IPS-NIHi11 (cell line): ENCODE measurements at places on chromosomes 1 and 21.

GRCh38 chr1:221039616-221040015, 160.4 kb downstream of the HLX start:
- DNase-seq = no peak

DNA sequence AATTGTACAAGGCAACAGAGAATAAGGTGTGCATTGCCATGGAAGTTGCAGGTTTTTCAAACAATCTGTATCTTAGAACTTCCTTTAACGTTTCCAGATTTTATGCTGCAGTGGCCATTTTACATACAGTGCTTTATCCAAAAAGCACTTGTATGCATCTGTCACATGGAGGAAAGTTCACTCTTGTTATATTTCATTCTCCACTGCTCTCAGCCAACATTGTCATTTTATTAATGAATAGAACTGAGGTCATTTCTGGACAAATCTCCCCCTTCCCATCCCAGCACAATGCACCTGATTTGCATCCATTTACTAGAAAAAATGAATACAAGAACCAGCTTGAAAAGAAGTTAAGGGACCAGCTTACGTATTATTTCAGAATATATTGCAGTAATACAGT, 342.0 kb downstream of the USP25 start:
- no peak for DNase-seq

DNA sequence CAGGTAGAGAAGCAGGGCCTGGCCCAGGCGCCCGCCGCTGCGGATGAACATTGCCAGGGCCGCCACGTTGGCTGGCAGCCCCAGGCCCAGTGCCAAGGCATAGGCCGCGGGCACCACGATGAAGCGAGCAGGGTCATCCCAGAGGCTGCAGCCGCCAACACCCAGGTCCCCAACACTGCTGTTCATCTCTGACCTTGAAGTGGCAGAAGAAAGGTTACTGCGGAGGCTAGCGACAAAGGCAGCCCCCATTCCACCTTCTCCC, 8.0 kb downstream of the TMEM35B start:
- DNase-seq = no peak

DNA sequence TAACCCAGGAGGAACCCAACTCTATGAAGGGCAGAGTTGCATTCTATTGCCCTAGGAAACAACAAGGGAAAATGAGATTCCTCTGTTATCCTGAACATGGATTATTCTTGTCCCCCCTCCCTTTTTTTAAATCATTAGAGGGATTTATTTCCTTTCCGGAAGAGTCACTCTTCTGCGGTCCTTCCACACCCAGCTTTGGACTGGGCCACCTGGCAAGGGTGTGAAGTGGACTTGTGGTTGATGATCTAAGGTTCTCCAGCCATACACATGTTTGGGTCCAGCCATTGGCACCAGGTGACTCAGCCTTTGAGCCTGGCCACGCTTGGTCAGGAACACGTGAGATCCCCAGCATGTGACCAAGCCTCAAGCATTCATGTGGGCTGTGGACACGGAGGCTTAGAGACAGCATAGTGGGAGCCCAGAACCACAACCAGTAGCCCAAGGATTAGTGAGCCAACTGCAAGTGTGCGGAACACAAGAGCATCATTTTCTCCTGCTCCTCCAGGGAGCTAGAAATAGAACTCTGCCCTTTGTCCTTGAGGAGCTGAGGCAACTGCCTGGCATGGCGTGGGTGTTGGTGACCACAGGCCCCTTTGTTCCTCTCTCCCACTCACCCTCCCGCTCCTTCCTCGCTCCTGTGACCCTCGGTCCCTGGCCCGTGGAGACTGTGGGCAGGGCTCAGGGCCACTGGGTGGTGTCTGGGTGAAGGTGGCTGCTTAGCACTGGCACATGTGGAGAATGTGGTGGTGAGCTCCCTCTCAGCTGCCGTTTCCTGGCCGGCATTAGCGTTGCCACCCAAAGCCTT, 50.1 kb downstream of the NENF start:
- no peak for DNase-seq

DNA sequence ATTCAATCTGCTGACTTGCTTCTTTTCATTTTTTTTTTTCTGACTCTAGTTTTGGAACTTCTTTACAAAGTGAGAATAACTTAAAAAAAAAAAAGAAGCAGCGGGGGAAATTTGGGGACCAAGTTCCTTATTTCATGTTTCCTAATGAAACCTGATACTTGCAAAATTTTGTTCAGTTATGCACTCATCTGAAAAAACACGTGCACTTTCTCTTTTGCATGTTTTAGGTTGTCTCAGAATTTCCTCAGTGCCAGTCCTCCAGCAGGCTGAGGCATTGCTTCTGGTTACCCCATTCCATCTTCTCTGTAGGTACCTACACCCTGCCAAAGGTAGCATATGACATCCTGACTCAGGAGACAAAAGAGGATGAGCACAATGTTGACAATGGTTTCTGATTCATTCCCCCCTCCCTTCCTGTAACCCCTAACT, 299.7 kb downstream of the GRIK1 start:
- DNase-seq = no peak

- no peak for DNase-seq
These were observed 88.6 kb downstream of the GPATCH2 start for GRCh38 chr1:217542136-217542777.

DNA sequence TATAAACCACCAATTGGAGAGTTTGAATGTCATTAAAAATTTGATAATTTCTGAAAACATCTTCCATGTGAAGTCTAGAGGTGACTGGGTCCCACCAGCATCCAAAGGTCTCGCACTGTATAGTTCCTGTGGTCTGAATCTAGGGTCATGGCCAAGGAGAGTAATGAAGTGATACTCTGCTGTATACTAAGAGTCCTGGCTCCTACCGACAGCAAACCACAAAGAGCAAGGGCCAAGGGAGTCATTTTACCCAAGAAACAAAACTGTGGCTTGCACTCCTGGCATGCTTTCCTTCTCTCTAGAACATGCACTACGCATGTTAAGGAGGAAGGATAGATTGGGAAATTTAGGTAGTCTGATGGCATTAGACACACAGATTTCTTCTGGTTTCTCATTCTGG, 115.6 kb downstream of the BRINP2 start:
- no peak for DNase-seq

DNA sequence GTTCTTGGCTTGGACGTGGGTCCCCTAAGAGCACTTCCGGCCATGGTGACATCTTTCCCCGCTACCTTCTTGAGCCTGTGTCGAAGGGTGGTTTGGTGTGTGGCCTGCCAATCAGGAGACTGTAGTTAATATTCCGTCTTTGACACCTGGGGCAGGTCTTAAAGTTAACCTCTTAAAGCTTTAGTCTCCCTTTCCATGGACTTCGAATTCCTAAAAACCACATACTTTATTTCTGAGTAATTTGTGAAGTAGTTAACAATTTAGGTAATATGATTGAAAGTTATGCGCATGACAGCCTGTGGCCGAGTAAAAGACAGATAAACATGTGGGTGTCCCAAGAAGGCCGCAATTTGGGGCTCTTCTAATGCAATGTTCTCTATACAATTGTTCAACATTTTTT, 10.2 kb upstream of the RAB29 start:
- no peak for DNase-seq

DNA sequence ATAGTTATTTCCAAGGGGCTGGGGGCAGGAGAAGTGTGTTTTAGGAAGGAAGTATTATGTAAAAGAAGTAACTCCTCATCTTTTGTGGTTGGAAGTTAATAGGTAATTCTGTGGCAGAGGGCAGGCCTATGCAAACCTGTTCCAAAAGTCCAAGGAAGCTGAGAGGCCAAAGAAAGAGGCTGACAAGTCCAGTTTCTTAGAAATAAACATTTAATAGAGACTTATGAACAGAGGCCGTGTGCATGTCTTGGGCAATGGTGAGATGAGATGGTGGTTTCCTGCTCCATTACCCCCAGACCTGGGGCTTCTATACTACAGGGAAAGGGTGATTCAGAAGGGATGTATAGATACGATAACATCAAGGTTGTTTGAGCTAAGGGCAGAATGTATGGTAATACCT, 7.6 kb upstream of the CA14 start:
- no peak for DNase-seq

DNA sequence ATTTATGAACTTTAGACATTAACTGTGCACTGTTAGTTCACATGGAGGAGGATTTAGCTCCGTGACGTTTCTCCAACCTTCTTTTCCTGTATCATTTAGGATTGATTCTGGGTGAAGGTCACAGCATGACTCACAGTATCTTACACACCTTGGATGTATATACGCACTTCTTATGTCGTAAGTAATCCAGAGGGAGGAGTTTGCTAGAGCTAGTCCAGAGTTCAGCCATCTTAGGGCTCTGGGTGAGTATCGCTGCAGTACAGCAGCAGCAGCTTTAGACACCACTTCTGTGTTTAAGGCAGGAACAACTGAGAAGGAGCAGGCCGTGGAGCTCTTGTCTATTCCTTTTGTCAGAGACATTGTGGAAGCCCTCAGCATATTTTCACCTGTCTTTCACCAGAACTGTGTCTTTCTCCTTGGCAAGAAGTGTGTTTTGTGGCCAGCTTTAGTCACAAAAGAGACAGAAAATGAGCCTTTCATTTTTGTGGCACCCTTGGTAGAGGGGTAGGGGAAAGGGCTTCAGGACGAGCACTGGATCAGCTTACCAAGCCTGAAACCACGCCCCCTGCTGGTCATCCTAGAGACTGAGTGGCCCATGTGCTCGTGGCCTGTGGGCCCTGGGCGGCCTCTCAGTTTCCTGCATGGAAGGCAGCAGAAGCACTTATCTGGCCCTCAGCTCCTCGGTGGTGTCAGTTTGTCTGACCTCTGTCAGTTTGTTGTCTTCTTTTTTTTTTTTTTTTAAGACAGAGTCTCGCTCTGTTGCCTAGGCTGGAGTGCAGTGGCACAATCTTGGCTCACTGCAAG, 64.0 kb downstream of the ADARB1 start:
- DNase-seq = peak; percentile 84

DNA sequence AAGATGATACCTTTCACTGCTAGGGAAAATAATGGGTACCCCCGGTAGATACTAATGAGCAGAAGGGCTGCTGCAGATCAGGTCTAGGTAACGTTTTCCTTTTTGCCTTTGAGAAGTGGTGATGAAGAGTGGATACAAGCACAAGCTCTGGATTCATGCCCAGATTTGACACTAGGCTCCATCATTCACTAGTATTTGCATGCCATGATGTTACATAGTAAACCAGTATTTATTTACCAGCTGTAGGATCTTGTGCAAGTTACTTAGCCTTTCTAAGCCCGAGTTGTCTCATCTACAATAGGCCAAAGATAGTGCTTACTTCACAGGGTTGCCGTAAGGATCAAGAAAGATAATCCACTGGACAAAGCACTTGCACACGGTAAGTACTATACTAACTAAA, 14.2 kb downstream of the PTPN14 start:
- no peak for DNase-seq

GRCh38 chr1:225765982-225766674, 11.5 kb upstream of the SRP9 start:
- DNase-seq = no peak

GRCh38 chr21:19340954-19341353, 937.4 kb upstream of the TMPRSS15 start:
- DNase-seq = no peak

GRCh38 chr1:27395441-27396195, 3.2 kb downstream of the GPR3 start:
- peak; percentile 87 for DNase-seq

DNA sequence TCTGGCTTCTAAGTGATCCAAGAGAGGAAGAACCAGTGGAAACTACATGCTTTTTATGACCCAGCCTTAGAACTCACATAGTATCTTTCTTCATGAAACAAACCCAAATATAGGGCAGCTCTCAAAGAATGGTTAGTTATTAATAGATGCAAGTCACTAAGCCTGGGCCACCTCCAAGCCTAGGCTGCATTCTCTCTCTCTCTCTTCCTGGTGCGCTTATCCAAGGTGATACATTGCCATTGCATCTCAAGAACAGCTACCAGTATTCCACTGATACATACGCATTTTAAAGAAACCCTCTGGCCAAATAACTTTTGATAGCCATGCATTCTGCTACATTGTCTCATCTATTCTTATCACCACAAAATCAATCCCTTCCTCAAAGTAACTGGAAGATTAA, 455.6 kb upstream of the ADGRL2 start:
- DNase-seq = no peak

- DNase-seq = no peak
These were observed 21.8 kb upstream of the IL20 start for GRCh38 chr1:206843626-206844025.

- DNase-seq = no peak
These were observed 44.1 kb downstream of the CD247 start for GRCh38 chr1:167474191-167474641.

DNA sequence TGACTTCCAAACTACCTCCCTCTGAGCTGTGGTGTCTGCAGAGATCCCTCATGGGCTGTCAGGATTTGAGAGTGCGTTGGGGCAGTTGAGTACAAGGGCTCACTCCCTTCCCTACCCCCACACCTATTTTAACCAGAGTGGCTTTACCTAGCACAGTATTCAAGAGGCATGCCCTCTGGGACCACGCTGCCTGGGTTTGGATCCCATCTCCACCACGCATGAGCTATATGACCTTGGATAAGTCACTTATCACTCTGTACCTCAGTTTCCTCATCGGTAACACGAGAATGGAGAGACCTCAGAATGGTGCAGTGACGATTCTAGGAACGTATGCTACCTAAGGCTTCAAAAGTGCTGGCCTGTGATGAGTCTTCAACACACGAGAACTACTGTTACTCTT, 147.3 kb upstream of the WNT4 start:
- DNase-seq = no peak

GRCh38 chr1:175195281-175195680, 2.7 kb upstream of the KIAA0040 start:
- DNase-seq = no peak

GRCh38 chr1:157115429-157115838, 15.8 kb upstream of the ETV3L start:
- peak; percentile 37 for DNase-seq

GRCh38 chr1:228194436-228194835, 13.4 kb upstream of the OBSCN start:
- DNase-seq = no peak

GRCh38 chr21:28883931-28884330, 108.7 kb downstream of the LTN1 start:
- DNase-seq = no peak

DNA sequence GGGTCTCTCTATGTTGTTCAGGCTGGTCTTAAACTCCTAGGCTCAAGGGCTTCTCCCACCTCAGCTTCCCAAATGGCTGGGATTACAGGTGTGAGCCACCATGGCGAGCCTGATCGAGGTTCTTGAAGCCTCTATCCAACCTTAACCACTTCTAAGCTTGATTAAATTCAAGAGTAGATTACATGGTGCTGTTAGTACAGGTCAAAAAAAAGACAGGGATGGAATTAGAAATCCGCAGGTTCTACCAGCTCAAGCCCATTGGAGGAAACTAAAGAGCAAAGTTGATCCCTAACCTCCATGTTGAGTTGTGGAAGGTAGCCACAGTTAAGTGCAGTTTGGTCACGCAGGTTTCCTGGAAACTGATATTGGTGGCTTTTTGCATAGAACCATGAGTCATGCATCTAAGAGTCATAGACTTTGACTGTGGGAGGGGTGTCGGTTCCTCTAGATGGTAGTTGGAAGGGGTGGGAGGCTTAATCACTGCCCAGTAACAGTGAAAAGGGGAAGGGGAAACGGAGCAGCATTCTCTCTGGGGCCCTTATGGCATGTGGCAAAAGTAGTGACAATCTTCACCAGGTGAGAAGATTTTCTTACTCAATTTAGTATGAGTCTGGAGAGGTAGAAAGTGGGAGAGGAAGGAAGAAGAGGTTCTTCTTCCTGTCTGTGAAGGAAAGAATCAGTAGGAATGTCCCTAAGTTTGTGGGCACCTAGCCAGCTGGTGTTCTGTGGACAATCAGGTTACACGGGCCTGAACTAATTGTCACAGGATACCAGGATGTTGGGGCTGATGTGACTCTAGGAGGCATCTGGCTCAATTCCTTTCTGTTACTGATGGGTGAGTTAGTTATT, 7.0 kb downstream of the CD53 start:
- DNase-seq = no peak
